Right lung (tissue), 10 donors: ENCODE measurements at places on chromosomes 12 and 14.

- DNase-seq = no peak
These were observed 111.1 kb upstream of the AMIGO2 start for GRCh38 chr12:47190905-47191304.

DNA sequence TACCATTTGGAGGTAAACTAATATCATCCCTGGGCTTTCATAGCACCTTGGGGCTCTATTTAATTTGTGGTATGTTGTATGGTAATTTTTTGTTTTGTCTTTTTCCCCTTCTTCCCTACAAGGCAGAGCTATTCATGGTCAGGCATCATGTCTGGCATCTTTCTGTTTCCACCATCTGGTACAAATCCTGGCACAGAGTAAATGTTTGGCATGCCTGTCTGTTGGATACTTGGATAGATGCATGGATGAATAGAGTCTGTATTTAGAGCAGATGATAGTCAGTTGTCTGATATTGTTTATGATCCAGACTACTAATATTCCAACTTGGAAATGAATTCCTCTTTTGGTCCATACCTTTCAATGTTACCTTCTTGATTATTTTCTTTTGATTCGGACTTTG lies 139.8 kb downstream of the NEDD1 start:
- DNase-seq = no peak

DNA sequence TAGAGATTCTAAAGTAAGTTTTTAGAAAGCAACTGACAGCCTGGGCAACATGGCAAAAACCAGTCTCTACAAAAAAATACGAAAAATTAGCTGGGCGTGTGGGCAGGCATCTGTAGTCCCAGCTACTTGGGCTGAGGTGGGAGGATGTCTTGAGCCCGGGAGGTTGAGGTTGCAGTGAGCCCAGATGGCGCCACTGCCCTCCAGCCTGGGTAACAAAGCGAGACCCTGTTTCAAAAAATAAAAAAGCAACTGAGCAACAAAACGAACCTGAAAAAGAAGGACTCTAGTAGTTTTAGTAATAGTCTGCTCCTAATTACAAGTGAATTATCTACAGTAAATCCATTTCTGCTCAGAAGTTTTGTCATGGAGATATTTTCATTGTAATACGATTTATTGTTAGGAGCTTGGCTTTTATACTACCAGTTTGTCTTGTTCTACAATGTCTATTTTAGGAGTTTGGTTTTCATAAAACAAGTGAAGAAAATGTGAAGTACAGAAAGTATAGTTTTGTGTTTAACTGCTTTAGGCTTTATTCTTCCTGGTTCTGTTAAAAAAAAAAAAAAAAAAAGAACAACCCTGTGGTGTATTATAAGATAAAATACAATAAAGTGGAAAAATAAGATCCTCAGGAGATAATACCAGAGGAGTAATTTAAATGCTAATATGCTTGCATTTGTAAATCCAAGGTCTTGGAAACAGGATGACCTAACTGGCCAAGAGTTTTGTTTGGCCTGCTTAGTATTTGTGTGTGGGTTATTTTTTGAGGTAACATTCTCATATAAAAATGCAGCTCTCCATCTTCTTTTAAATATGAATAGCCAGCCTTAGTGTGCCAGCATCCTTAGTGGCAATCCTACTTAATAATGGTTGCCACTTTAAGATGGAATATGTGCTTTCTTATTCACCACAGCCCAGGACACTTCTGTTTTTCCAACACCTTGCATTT lies 2.8 kb downstream of the TMX1 start:
- DNase-seq = no peak

GRCh38 chr12:31000751-31001150 lies 72.9 kb upstream of the DDX11 start:
- no peak for DNase-seq

DNA sequence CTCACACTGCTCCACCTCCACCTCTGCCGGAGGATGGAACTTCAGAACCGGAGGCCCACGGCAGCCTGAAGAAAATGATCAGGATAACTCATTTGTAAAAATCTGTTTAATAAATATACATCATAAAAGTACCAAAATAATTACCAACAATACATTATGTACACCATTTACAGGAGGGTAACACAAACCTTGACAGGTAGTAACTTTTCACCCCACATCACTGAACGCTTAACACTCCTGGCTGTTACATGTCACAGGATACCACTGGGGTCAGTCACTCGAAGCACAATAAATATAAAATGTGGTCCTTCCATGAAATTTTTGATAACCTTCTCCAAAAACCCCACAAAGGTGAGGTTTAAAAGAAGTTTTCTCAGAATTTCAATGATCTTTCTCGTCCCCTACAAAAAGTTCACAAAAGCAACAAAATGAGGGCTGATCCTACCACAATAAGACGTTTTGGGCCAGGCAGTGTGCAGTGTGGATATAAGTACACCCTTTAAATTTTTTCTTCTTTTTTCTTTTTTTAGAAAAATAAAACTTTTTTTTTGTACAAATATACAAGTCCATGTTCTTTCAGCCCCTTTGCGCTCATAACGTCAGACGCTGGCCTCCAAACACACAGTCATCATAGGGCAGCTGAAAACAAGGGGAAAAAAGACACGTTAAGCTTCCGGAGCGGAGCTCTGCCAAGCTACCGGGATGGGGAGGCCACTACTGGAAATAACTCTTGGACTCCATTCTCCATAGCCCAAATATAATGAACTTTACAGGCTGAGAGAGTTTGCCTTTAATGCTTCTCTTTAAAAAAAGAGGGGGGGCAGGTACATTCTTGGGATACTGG lies 2.9 kb downstream of the NFKBIA start:
- DNase-seq = no peak

GRCh38 chr12:124719231-124719630 lies 144.4 kb downstream of the SCARB1 start:
- DNase-seq = no peak
